ENCODE measurements at places on chromosomes 4 and X.
A peak's percentile ranks its signal among the peaks of the same experiment; 100 is the strongest.

DNA sequence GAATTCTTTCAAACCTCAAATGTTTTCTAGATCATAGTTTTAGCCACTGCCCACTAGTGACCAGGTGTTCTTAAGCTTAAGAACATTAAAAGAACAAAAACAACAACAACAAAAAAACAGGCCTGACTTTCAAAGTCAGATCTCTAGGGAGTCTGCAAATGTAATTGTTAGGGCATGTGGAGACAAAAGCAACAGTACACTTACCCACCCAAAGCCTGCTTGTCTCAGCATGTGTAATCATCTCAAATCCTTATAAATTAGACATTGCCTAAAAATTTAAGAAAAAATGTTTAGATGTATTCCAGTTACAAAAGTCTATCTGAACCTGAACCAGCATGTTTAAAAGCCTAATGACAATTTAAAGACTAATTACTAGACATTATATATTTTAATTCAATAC is 79.9 kb downstream of the SLC7A11 start:
- DNase-seq, result no peak

DNA sequence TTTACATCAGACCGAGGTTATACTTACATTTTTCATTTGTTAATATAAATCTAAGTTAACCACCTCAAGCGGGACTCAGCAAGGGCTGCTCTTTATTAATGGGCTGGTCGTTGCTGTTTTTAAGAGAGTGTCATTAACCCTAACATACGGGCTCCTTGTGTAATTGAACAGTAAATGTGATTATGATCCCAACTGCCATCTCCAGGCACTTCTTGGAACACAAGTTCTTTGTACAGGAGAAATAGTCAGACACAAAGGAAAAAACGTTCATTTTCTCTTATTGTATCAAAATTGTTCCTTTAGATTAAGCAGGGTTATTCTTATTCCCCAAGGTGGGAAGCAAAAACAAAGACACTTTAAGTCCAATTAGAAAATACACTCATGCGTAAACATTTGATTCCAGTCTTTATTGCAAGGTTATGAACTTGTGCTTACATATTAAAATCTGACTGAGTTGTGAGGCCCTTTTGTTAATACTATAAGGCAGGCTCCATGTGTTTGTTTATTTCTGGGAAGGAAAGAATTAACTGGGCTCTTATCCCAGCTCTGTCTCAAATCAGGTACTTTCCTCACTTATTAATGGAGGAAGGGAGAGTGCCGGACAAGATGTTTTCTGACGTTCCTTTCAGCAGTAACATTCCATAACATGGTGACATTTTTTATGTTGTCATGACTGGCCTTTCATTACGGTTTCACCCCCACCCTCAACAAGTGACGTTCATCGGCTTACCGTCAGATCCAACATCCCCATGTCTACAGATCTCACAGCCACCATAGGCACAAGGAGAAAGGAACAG is 95.9 kb downstream of the RASL11B start:
- no peak for DNase-seq

GRCh38 chr4:1599026-1599481 is 85.1 kb downstream of the FAM53A start:
- no peak for DNase-seq

DNA sequence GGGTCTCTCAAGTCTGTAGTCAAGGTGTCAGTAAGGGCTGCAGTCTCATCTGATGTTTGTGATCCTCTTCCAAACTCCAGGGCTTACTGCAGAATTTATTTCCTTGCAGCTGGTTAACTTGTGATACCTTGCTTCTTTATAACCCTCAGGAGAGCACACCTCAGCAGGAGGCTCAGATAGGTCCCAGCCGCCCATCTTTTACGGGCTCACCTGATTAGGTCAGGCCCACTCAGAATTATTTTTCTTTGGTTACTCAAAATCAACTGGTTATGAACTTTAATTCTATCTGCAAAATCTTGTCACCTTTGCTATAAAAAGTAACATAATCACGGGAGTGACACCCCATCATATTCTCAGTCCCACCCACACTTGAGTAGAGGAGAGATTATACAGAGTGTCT is 99.9 kb upstream of the BEND4 start:
- no peak for DNase-seq

DNA sequence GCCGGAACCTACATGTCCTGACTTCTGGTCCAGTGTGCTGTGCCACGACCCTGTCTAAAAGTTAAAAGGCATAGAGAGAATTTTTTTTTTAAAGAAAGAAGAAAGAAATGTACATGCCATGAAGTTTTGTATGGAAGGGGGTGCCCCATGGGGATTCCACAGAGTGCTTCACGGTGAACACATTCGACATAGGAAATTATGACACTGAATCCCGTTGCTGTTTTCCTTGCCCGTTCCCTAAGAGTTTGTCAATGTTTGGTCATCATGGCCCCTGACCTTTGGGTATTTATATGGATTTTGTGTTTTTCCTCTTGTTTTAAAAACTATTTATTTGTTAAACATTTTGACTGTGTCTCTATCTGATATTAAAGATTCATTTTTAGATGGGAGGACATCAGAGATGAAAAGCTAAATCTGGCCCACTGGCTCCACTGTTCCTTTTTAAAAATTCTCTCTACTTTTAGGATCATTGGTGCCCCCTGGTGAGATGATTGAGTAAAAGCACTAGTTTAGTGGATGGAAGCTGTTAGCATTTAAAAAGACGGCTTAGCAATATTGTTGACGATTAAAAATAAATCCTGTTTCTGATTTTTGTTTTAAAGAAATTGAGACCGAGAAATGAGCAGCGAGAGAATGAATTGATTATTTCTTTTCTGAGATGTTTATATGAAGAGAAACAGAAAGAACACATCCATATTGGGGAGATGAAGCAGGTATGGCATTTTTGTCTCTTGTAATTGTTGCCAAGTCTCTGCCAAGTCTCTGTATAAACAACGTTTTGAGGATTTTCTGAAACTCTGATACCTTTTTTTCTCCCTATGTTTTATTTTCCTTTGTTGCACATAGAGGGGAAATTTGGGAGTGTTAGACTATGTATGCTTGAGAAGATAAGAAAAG is 75.0 kb downstream of the PTTG2 start:
- DNase-seq, result peak; percentile 72

- DNase-seq, result no peak
Measured at GRCh38 chr4:158933236-158933635, 164.4 kb downstream of the FNIP2 start.

DNA sequence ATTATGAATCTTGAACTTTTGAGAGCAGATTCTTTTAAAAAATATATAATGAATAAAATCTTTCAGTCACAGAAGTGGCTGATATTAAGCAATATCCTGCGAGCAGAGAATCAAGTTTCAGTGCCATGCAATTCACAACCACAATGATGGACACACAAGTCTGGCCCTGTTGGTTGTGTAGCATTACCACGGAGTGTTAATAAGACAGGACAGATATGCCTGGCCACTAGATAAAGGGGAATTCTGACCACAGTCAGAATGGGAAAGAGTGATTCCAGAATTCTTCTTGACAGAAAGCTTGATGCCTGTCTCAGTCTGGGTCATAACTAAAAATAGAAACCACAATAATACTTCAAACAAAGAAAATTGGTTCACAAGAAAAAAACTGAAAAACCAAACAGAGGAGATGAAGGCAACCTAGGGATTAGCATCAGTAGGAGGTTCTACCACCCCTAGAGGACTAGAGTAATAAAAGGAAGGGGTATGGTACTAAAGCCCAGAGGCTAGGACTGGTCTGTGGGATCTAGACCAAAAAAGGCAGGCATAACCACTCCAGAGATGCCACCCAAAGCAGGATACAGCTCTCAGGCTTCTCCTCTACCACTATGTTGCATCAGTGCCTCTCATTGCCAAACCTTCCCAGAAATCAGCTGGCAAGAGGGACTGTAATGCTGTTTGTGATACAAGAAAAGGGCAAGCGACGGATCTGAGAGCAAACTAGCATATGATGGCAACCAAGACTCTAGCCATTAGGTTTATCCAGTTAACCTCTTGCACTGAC is 59.0 kb downstream of the RNF150 start:
- no peak for DNase-seq

DNA sequence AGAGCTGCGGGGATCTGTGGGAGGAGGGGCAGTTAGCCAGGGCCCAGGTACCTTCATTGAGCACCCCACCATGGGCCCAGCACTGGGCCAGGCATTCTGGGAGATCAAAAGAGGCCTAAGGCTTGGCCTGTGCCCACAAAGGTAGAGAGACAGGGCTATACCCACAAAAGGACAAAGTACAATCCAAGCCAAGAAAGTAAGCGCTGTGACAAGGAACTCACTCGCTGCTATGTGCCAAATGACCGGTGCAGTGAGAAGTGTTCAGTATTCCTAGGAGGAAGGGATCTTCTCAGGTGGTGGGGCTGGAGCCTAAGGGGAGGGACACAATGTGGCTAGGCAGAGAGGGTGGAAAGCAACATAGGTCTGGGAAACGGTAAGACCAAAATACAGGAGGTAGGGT is 8.8 kb upstream of the FRMPD3 start:
- DNase-seq, result no peak

DNA sequence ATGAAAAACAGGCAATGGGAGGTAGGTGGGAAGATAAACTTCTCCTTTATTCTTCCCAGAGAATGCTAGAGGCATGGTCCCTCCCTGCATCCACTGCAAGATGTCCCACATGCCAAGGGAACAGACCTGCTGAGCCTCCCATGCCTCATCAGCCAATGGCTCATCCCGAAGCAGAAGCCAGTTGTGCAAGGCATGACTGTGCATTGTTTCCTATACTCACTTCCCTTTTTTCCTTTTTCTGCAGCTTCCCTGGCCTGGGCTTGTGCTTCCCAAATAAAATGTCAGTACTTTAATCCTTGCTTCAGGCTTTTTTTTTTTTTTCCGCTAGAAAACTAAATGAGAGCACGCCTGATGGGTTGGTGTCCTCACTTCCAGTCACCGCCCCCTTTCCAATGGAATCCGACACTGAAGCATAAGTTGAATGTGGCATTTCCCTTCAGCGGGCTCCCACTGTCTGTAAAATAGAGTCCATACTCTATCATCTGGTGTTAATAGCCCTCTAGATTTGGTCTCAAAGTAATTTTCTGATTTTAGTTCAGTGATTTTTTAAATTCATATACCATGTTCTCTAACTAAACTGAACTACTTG is 239.0 kb upstream of the JADE1 start:
- DNase-seq, result peak; percentile 72

- no peak for DNase-seq
Measured at GRCh38 chr4:43379016-43379415, 486.5 kb downstream of the GRXCR1 start.

DNA sequence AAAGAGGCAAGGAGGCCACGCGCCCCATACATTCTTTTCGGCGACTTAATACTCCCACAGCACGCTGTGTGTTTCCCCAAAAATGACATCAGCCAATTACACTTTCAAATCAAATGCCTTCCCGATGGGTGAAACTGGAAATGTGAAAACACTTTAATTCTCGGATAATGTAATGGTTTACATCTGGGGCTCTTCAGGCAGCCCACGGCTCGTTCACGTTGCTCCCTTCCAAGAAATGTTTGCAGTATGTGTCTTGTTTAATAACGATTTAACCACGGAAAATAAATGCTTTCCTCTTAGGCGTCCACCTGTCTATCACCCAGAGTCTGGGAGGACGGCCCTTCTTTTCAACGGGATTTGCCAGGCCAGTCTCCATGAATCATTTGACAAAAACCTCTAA is 272.5 kb downstream of the SHOX start:
- DNase-seq, result no peak

GRCh38 chr4:161829591-161829990 is 334.2 kb downstream of the FSTL5 start:
- DNase-seq, result no peak

DNA sequence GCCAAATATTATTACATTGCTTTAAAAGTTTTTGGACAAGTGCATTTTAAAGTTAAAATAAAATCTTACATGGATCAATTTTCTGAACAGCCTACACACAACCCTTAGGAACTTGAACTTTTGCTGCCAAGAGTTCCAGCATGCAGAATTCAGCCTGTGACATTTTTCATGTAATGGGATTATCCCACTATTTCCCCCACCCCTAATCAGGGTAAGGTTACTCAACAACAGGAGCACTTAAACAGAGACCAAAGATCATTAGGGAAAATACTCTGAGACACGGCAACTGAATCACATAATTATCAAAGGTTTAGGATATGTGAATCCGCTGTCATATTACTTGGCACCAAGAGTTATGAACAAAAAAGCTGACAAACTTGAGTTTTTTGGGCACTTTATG is 47.2 kb downstream of the IQCM start:
- no peak for DNase-seq

DNA sequence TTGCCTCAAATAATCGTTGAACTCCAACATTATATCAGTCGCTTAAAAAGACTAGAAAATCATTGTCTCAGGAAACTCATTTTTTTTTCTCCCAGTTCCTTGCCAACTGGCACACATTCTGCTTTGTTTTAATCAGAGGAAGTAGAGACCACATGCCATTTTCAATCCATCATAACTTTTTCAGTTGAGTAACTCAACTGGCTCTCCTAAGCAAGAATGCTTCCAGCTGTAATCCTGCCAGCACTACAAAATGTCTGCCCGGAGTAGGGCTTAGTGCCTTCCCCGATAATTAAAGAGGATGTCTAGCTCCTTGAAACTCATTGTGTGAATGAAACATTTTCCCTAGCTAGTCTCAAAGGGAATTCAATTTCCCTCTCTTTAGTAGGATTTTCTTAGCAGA is 33.0 kb downstream of the FREM3 start:
- DNase-seq, result no peak

DNA sequence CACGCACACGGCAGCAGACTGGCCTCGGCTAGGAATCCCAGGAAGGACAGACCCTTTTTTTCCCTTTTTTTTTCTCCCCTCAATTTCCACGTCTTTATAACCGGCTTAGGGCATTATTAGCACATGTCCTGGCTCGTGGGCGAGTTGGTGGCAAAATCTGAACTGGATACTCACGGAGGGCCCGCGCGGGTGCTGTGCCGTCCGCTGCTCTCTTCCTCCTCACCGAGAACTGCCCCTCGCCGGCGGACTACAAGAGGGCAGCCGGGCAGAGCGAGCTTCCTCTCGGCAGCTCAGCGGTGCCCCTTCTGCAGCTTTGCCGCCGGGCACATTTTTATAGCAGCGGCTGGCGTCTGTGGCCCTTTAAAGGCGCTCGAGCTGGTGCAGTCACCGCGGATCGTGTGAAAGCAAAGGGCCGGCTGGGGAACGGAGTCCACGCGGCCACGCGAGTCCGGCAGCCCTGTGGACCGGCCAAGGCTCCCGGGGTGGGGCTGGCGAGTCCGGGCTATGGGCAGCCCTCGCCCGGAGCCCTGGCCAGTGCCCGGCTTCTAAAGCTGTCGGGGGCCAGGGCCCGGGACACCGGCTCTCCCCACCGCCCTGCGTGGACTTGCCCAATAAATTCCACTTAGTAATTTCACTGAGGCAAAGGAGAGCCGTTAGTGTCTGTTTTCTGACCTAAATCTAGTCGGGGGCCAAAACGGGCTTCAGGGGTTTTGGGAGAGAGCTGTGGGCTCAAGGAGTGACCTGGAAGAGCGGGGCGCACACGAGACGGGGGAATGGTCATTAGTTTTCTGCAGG is 1.3 kb upstream of the CITED1 start:
- DNase-seq, result peak; percentile 65

DNA sequence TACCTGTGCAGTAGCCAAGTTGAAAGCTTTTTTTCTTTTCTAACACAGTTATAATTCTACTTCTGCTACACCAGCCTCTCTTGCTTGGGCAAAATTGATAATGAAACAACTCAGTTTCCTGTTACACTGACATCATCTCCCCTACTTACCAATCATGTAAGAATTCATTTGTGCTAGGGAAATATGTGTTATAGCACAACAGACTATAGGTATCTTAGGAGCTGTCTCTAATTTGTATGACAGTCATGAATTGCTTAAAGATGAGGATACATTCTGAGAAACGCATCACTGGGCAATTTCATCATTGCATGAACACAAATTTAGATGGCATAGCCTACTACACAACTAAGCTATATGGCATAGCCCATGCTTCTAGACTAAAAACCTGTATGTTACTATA is 246.3 kb upstream of the ANKRD50 start:
- DNase-seq, result no peak

All from Kasumi-1 (cell line).